Stimulated activated effector memory CD8-positive, alpha-beta T cell treated with anti-CD3 and anti-CD28 coated beads, Interleukin-12 subunit alpha, Interleukin-12 subunit beta, amount 100 ng/mL, for 72 hours (primary cell): ENCODE measurements at places on chromosomes 5 and 9.

GRCh38 chr5:546376-546908 lies 22.2 kb upstream of the SLC9A3 start:
- DNase-seq, result no peak

- DNase-seq, result no peak
These were observed 272.5 kb downstream of the EPB41L4A start for GRCh38 chr5:112146323-112147226.

DNA sequence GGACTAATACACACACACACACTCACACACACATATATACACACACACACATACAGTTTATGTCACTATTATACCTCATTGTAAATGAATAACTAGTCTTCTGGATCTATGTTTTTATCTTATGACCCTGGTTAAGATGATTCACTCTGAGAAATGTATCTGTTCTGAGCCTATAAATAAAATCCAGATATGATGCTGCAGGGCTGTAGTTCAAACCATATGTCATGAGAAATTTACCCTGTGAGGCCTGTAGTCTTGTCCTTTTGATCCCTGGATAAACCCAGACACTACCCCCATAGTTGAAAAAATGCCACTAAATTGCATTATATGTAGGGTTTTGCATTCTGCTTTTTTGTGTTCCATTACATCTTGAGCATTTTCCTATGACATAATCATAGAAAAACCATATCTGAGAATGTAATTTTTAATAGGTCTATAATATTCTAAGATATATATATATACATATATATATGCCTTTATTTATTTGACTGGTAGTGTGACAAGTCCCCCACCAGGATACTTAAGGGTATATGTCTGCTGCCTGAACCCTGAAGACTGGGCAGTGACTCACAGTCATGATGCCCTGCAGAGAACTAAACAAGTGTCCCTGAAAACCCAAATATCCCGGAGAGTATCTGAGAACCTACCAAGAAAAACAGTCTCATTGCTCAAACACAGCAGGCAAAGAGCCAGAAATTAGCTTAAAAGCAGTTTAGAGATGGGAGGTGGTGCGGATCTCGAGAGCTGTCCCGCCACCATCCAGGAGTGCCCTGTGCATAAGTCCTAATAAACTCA lies 18.4 kb upstream of the ALDOB start:
- no peak for DNase-seq

DNA sequence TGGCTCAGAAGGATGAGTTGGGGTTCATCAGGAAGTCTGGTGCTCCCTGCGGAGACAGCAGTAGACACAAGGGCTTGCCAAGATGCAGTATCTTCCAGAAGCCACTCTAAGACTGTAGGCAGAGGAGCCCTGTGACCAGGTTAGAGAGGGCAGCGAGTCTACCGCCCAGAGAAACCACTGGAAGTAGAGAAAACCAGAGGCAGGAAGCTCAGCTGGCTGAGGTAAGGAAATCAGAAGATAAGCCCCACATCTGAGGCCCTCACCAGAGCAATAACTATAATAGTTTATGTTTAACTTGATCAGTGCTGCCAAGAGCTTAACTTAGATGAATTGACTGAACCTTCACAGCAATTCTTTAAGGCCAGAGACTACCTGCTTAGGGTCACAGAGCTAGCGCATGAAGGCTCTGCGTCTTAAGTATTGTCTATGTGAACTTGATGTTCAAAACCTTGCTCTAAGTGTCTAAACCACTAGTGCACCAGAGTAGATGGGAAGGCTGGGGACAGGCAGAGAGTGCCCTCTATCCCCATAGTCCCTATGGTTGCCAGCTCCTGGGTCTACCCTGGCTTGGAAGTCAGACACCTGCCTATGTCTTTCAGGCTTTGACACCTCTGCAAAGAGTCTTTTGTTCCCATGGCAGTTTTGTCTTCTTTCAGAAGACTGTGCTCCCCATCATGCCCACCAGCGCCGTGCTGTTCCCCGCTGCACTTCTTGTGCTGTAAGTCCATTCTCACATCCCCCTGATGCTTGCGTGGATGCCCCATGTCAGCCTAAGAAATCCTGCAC lies 228.2 kb upstream of the KLF4 start:
- no peak for DNase-seq

- no peak for DNase-seq
These were observed at the start of gene SHROOM1 for GRCh38 chr5:132830436-132831094. TSS of gene SHROOM1 (minus strand) at chr5:132830647. CDS start at chr5:132826140, 4,507 bp downstream.

- no peak for DNase-seq
These were observed 217.9 kb downstream of the HSPA4 start for GRCh38 chr5:133269691-133270090.
